ENCODE measurements at places on chromosomes 2 and 18.

DNA sequence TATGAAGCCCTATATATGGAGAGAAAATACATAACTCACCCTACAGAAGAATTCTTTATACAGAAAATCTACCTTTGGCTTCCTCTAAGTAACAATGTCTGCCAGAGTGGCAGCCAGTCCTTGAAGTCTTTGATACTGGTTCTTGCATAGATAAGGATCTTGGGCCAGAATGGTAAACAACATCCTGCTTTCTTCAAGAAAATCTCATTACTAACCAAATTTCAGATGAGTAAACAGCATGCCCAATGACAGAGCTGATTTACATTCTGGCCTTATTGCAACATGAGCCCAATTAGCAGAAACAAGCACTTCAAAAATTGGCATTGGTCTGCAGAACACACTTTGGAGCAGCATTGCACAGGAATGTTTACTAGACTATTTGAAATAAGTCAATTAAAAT lies 336.5 kb upstream of the ST6GAL2 start:
- no peak for DNase-seq

GRCh38 chr18:58687871-58688308 lies 16.6 kb downstream of the MALT1 start:
- no peak for DNase-seq

DNA sequence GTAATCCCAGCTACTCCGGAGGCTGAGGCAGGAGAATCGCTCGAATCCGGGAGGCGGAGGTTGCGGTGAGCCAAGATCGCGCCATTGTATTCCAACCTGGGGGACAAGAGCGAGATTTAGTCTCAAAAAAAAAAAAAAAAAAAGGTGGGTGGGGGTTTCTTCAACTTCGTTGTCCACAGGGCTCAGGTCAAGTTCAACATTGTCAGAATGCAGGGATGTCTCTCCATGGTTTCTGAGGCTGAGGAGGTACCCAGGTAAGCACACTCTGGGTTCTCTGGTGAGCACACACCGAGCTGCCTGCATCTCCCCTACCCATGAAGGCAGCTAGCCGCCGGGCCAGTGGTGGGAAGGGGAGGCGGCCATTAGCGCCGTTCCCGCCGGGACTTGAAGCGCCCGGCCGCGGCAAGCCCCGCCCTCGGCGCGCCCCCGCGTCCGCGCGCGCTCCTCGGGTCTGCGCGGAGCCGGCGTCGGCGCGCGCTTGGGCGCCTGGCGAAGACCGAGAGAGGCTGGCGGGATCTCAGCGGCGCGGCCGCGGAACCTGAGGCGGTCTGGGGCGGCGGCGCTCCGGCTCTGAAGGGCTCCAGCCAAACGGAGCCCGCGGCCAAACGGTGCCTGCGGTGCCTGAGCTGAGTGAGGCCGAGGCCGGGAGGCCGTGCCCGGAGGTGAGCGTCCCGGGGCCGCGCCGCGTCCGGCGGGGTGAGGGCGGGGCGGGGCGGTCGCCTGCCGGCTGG lies at the start of gene UBXN2A:
TSS of gene UBXN2A (plus strand) at position 477 of the 731 bp plus-strand sequence. CDS start 17,852 bp downstream, outside the sequence.
- peak; percentile 86 for DNase-seq

- no peak for DNase-seq
These were observed 783 bp upstream of the TXNL4A start for GRCh38 chr18:79989195-79989497.

DNA sequence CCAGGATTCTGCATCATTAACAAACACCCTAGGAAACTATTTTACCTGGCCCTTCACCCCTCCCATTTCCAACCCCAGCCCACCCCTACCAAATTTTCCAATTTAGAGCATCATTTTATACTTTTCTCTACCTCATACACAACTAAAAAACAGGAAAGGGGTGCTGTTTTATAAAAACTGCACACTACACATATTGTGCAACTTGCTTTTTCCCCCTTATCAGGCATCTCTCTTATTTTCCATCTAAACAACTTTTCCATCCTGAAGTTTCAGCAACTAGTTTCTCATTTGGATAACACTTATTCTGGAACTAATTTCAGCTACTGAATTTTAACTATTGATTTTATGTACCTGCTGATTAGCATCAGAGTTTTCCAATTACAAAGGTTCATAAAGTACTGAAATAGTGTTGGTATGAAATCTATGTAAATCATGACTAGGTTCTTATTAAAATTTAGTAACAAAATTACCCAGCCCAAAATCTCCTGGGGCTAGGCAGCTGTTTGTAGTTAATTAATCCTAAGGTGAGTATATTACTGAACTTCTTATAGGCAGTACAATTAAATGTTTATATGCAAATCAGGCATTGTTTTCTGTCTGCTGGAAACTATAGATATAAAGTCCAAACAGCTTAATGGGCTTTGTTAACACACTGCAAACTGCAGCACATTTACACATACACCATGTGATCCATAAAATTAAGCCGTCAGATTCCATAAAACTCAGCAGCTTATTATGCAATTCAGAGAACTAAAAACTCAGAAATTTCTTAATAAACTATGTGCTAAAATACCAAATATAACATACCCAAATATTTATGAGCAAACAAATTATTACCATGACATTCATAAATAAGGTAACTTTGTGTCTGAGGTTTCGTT lies 7.9 kb downstream of the SF3B1 start:
- DNase-seq, result no peak

DNA sequence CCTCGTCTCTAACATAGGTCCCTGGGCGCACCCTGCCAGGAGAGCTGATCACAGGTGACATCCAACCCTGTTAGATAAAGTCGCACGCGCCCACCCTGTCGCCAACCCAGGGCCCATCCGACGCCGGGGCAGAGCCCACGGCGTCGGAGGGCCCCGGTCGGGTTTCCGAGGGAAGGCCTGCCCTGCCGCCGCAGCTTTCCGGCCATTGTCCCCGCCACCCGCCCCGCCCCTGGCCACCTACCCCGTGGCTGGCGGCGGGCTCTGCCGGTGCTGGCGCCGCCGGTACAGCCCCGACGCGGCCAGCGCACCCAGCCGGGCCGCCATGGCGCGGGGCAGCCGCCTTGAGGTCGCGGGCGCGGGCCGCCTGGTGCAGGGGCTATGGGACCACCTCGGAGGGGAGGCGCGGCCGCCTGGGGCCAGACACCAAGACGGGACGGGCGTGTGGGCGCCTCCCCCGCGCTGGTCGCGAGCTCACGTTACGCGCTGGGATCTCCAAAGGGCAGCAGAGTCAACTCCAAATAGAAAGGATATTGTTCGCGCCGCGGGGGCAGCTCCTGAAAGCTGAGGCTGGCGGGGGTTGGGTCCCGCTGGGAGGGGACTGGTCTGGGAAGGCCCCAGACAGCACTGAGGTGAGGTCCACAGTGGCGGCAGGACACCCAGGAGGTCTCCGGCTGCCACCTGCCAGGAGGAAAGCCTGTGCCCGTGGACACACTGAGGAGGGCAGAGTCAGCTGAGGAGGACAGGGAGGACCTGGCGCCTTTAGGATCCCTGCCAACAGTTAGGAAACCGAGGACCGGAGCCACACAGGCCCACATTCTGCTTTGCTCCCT lies 11.1 kb downstream of the LIMS2 start:
- DNase-seq, result no peak

DNA sequence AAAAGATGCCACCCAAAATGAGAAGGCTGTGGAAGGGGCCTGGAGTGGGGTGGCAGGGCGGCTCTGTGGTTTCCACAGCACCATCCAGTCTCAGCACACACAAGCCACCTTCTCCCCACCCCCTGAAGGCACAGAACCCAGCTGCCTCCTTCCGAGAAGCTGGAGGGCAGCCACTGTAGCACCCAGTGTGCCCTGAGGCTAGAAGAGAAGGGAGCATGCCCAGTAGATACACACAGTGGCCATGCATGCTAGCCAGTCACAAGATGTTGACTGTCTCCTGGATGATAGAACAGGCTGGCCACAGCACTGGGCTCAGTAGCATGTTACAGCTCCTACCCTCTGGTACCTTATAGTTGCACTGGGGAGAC lies 148.9 kb upstream of the EPAS1 start:
- DNase-seq, result no peak

DNA sequence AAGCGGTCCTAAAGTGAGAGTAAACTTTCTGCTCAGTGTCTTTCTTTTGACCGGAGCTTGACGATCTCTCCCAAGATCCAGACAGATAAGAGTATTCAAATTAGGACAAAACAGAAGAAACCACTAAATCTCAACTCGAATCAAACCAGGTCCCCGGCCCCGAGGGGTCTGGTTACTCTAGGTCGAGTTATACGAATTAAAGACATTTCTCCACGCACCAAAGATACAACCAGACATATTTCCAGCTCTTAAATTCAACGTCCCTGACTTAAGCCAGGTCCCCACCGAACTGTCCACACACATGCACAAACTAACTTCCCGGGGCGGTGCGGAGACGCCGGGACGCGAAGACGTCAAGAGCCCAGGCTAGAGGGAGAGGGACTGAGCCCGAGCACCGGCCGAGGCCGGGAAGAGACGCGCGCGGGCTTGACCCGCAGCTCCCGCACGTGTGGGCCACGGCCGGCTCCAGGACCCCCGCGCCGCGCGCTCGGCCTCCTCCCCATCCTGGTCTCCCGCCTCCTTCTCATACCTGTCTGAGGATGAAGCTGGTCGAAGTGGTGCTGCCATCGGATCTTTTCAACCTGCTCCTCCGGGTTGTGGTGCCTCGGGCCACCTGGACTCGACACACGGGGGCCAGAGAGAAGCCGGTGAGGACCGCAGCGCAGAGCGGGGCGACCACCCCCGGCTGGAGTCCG lies 896 bp downstream of the CACNB4 start:
- DNase-seq, result no peak

- no peak for DNase-seq
These were observed 47.1 kb upstream of the CREB1 start for GRCh38 chr2:207482630-207483029.
